EL (cell line): ENCODE measurements at places on chromosomes 7 and 10.

GRCh38 chr7:121398246-121398645 lies 2.1 kb upstream of the FAM3C start:
- no peak for DNase-seq

DNA sequence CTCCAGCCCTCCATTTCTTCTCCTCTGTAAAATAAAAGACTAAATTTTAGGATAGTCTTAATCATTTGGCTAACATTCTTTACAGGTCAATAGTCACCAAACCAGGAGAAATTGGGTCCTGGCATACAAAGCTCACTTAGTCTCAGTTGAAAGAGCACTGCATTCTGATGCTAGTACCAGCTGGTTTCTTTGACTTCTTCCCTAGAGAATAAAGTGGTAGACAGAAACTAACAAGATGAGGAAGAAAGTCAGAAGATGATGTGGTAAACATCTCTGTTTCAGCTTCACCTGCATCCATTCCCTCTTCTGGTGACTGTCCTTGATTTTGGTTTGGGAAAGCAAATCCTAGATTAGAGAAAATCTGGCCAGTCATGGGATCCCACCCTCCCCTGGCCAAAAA lies 37.2 kb downstream of the NKX2-3 start:
- no peak for DNase-seq

- DNase-seq = peak; percentile 13
Measured at GRCh38 chr7:106563466-106564150, 97.3 kb downstream of the CCDC71L start.

GRCh38 chr10:92153-92552 lies 43.1 kb upstream of the TUBB8 start:
- no peak for DNase-seq

DNA sequence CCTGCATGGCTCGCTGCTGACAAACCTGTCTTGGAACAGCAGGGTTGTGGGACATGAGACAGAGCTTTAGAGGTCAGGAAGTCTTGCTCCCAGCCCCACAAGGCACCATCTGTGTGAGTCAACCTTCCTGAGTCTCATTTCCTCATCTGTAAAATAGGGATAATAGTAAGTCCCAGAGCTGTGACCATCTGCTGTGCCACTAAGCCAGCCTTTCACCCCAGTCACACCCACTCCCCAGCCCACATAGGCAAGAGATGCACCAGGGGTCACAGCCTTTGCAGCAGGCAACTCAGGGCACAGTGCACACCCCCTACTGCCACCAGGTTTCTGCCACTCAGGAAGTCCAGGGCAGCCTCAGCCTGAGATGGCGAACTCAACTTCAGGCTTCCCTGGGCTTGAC lies 29.4 kb upstream of the CDH23 start:
- no peak for DNase-seq

DNA sequence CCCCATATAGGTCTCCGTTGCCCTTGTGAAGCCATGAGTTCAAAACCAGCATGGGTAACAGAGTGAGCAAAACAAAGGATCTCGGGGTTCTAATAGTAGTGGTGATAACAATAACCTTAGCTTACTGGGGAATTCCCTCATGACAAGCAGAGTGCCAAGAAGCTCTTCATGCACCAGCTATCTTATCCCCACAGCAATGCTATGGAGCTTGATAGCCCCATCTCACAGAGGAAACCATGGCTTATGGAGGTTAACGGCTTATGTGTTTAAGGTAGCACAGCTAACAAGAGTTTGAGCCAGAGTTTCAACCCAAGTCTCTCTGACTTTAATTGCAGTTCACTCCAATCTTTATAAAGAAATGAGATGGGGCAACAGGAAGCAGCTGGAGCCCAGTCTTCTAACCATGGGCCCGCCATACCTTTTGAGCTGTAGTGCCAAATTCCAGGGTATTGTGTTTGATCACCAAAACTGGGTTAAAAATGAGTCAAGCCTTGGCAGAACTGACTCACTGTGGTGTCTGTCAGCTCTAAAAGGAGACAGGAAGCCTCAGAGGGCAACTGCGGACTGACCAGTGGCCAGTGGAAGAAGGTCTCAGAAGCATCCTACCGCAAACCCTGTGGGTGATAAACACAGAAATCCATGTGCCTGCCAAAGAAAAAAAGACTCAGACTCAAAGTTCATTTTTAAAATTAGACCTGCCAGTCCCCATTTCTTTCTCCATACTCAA lies 16.5 kb upstream of the PLAU start:
- DNase-seq = peak; percentile 96

DNA sequence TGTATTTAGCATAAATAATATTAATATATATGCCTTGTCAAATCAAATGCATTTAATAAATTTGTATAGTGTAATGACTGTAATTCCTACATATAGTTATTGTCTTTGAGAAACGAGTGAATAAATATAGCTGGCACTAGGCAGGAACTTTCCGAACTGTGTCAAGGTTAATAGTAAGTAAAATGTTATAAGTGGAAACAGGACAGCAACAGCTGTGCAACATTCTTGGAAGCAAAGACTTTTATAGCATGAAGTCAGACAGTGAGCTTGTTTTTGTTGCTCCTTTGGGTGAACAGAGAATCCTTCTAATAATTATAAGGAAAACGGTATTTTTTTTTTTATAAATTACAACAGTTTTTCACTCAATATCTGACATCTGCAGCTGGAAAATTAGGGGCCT lies 14.0 kb upstream of the EXOC6 start:
- DNase-seq = no peak

- DNase-seq = no peak
Measured at GRCh38 chr7:151195616-151196450, 8.8 kb upstream of the ASB10 start.

DNA sequence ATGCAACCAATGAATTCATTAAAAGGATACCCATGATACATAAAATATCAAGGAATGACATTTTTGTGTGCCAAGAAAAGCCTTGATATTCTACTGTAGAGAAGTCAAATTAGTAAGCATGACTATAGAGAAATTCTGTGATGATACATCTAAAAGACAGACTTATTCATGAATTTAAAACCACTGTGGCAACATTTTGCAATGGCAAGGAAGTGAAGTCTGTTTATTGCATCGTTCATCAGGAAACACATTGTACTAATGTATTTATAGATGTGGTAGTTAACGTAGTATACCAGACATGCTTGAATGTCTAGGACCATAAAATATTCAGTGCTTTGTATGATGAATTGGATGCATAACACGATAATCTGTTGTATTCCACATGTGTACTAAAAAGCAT lies 9.3 kb upstream of the CLEC5A start:
- DNase-seq = no peak

DNA sequence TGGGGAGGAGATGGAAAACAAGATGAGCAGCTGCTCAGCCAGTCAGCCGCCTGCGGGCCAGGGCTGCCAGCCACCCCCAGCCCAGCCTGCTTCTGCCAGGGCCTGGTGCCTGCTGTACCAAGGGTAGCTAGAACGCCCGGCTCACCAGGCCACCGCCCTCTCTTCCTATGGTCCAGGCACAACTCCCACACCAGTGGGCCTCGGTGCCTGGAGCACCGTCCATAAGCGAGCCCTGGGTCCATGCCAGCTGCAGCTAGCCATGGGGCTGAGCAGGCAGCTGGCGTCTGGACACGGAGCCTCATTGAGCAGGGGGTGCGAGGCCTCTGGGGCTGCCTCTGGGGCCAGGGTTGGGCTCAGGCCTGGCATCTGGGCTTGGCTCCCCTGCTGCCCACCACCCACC lies 8.5 kb upstream of the RABGEF1 start:
- DNase-seq = no peak

DNA sequence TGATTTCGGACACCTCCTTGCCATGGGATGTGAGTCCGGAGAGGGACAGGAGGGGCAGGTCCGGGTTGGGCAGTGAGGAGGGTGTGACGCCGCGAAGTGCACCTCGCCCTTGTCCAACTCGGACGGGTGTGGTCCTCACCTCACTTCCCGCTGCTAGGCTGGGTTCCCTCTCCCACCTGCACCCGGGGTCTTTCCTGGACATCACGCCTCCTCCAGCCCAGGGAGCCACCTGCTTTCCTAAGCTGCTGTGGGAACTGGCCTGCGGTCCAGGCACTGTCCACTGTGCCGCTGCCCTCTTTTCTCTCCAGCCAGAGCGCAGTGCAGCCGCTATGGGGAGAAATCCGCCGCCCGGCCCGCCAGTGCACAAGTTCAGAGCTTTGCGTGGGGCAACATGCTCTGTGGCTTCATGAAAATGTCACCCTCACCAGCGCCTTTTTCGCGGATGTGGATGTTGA lies 45.0 kb upstream of the ZNF716 start:
- DNase-seq = no peak

DNA sequence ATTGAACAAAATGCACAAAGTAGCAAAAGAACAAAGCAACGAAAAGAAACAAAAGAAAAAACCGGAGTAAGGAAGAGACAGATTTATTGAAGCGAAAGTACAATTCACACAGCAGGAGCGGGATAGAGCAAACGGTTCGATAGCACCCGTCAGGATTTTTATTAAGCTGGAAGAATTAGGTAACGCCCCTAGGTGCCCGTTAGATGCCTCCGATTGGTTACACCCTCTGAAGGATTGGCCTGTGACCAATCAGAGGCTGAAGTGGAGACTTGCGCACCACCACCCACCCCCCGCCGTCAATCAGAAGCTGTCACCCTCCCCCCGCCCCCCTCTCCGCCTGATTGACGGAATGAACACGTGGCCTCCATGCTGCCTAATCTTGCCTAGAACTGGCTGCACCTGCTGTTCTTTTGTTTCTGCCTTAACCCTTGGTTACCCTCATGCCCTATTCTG lies 16.8 kb downstream of the OCM2 start:
- no peak for DNase-seq

GRCh38 chr10:31586723-31587638 lies 268.0 kb downstream of the ZEB1 start:
- DNase-seq = no peak

- DNase-seq = peak; percentile 84
Measured at GRCh38 chr10:51156926-51157325, 82.6 kb downstream of the PRKG1 start.

DNA sequence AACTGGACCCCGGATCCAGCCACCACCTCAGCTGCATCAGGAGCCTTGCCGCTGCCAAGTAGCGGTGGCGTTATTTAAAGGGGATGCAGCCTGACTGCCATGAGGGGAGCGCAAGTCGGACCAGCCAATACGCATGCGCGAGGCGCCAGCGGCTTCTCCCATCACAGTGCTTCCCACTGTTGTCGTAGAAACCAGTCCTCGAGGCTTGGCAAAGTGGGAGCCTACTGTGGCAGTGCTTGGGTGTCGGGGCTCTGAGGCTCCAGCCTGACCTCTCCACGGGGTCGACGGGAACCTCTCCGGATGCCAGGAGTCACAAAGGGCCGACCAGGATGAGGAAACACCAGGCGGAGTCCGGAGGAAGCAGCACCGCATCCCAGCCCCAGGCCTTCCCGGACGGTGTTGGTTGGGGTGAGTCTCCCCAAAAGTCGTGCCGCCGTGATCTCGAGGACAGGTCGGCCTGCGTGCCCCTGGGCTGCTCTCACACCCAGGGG lies 369.6 kb downstream of the ZNF716 start:
- DNase-seq = no peak

DNA sequence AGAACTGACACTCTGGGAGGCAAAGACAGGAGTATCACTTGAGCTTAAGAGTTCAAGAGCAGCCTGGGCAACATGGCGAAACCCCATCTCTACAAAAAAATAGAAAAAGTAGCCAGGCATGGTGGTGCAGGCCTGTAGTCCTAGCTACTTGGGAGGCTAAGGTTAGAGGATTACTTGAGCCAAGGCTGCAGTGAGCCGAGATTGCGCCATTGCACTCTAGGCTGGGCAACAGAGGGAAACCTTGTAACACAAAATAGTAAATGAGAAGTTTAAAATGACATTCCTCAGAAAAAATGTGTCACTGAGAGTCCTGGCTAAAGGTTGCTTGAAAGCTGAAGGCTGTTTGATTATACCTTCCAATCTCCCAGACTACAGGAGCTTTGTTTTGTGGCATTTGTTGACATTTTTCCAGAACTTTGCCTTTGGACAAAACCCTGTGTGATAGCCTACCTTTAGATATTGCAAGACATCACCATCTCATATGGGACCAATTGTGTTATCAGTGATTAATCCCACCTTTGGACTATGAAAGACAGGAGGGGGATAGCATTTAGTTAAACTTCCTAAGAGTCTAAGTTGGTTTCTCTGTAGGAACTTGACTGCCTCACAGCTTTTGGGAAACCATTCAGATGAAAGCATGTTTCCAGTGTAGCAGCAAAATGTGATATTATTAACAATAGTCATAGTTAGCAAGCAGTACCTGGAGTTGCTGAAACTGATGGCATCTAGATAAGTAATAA lies 5.3 kb downstream of the TNKS2 start:
- no peak for DNase-seq

DNA sequence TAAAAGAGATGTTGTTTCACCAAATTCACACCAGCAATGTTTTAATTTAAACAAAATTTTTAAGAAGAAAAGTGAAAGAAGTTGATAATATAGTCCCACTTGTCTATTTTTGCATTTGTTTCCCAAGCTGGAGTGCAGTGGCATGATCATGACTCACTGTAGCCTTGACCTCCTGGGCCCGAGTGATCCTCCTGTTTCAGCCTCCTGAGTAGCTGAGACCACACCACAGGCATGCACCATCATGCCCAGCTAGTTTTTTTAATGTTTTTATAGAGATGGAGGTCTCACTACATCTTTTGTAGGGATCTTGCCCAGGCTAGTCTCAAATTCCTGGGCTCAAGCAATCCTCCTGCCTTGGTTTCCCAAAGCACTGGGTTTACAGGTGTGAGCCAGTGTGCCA lies 14.1 kb upstream of the NDUFA5 start:
- DNase-seq = peak; percentile 41

DNA sequence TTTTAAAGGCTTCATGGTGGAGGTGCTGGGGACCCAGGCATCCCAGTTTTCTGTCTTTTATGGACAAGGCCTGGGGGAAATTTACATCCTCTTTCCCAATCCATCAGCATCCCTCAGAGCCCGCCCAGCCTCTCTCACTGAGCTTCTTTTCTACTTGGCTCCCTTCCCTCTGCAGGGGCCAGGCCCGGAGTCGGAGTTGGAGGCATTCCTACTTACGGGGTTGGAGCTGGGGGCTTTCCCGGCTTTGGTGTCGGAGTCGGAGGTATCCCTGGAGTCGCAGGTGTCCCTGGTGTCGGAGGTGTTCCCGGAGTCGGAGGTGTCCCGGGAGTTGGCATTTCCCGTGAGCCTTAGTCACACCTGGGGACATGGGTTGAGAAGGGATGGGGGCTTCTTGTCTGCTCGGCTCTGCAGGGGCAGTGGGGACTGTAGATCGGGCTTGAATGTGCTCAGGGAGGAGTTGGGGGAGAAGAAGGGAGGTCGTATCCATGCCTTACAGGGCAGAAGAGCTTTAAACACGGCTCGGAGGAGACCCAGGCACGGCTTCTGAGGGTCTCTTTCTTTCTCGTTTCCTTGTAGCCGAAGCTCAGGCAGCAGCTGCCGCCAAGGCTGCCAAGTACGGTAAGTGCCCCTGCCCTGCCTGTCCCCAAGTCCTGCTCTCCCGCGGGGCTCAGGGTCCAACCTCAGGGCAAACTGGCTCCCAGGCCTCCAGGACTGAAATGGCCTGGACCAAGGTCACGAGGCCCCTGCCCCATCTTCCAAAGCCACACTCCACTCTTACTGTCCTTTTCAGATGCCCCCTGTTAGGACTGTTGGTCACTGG lies 27.3 kb upstream of the LIMK1 start:
- no peak for DNase-seq

DNA sequence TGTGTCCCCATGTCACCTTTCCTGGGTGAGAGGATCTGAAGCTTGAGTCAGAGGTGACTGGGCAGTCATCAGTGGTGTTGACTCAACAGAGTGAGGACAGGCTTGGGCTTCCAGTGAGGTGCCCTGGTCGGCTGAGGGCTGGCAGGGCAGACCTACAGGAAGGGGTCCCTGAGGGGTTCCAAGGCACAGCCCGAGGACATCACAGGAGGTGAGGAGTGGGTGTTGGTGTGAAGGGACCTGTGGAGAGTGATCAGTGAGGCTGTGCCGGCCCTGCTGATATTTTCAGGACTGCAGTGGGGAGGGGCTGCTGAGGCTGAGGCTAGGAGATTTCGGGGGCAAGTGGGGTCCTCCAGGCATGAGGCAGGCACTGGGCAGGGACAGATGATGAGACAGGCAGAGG lies 545.5 kb downstream of the TCERG1L start:
- DNase-seq = no peak
